Thymus (tissue), 14 donors: ENCODE measurements at places on chromosomes 7 and 10. TPM values are rescaled to one million over a fixed set of nuclear protein-coding genes. Genes with fewer than 3 reads are reported as not detected.

TFR2 gene
- 0.80 TPM for total RNA-seq

GRCh38 chr7:1851721-1852516 lies 181.8 kb downstream of the ELFN1 start:
- H3K36me3 ChIP-seq = peaks cover 26% of the 10 kb centered on the region
- no peak overlapping the region for H3K4me3 ChIP-seq
- peaks cover 7% of the 10 kb centered on the region for H3K4me1 ChIP-seq
- H3K27ac ChIP-seq = no peak overlapping the region

- no peak for DNase-seq
- no peaks in the 10 kb centered on the region for H3K36me3 ChIP-seq
- no peak overlapping the region for H3K4me3 ChIP-seq
- peaks cover 14% of the 10 kb centered on the region for H3K4me1 ChIP-seq
- H3K27ac ChIP-seq = no peak overlapping the region
These were observed 22.5 kb upstream of the EPHB6 start for GRCh38 chr7:142832417-142832816.

DNA sequence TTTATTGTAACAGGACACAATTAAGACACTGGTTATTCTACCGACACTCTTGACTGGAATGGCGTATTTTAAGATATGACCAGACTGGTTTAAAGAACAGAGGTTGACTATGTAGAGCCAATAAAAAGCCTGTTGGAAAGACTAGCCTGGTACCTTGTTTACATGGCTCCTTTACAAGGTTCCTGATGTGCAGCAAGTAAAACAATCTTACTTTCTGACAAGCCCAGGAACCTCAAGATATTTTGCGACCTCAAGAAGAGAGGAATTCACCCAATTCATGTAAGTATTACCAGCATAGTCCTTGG lies 14.1 kb downstream of the LARP4B start:
- no peak overlapping the region for H3K4me3 ChIP-seq
- no peaks in the 10 kb centered on the region for H3K4me1 ChIP-seq
- DNase-seq = no peak
- peaks cover 10% of the 10 kb centered on the region for H3K36me3 ChIP-seq
- H3K27me3 ChIP-seq = no peaks in the 10 kb centered on the region

MMP21 gene
- not detected for total RNA-seq

- H3K4me3 ChIP-seq = peak within 1 kb of the TSS; percentile 29
- DNase-seq = no peak
- H3K27me3 ChIP-seq = peaks cover 2% of the 10 kb centered on the region
- no peaks in the 10 kb centered on the region for H3K36me3 ChIP-seq
- no peak within 1 kb of the TSS for H3K27ac ChIP-seq
- no peaks in the 10 kb centered on the region for H3K4me1 ChIP-seq
These were observed at the start of gene VWDE for GRCh38 chr7:12403287-12404181. TSS of gene VWDE (minus strand) at chr7:12403865. CDS start at chr7:12403716, 149 bp downstream.

DNA sequence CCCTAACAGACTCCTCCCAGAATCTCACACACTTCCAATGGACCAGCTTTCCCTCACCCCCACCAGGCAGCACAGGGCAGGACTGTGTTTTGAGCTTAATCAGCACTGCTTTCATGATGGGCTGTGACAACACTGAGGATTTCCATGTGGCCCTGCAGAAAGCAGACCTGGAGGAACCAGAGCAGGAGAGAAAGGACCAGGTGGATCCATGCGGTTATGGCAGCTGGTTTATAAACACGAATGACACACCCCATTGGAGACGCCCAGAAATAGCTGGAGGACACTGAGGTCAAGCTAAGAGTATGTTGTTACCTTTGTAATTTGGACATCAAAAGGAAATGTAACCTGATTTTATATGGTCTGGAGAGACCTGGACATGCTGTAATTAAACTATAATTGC lies 31.7 kb upstream of the HERPUD2 start:
- no peak overlapping the region for H3K4me3 ChIP-seq
- no peak for DNase-seq
- no peak overlapping the region for H3K27ac ChIP-seq
- H3K27me3 ChIP-seq = no peaks in the 10 kb centered on the region
- no peaks in the 10 kb centered on the region for H3K36me3 ChIP-seq

GRCh38 chr7:25879799-25880198 lies 272.2 kb upstream of the NFE2L3 start:
- no peak overlapping the region for H3K4me3 ChIP-seq
- no peak overlapping the region for H3K27ac ChIP-seq
- no peak for DNase-seq
- peaks cover 26% of the 10 kb centered on the region for H3K27me3 ChIP-seq
- no peaks in the 10 kb centered on the region for H3K4me1 ChIP-seq

GRCh38 chr7:98724591-98724990 lies 107.5 kb downstream of the NPTX2 start:
- no peak overlapping the region for H3K4me3 ChIP-seq
- H3K27ac ChIP-seq = no peak overlapping the region
- no peaks in the 10 kb centered on the region for H3K36me3 ChIP-seq
- H3K27me3 ChIP-seq = no peaks in the 10 kb centered on the region
- H3K4me1 ChIP-seq = no peaks in the 10 kb centered on the region
- no peak for DNase-seq

GRCh38 chr10:132143162-132143561 lies 43.6 kb upstream of the DPYSL4 start:
- no peak overlapping the region for H3K27ac ChIP-seq
- no peak overlapping the region for H3K4me3 ChIP-seq
- DNase-seq = no peak
- no peaks in the 10 kb centered on the region for H3K36me3 ChIP-seq

DNA sequence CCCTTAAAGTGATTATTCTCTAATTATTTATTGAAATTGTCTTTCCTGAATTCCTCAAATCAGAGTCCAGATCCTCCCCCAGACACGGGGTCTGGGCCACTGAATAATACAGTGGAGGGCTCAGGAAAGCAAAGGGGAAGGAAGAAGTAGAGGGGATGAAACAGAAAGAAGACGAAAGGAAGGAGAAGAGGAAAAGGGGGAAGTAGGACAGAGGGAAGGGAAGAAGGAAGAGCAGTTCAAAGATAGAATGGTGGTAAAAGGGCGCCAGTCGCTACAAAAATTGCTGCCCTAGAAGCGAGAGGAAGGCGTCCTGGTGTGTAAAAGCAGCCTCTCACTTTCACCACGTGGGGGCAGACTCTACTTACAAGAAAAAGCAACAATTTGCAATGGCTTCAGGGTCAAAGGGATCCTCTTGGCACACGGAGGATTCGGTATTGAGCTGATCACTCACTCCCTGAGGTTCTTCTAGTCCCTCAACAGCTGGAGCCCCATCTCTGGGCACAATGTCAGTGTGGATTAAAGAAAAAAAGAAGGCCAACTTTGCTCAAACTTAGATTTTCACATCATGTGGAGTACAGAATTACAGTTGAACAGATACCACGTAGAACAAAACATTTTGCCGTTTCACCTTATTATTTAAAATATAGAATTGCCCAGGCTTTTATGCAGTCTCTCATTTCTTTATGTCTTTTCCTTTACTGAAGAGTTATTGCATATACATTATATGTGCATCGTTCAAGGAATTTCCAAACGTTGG lies 31.4 kb upstream of the NPVF start:
- DNase-seq = peak; percentile 73
- peaks cover 6% of the 10 kb centered on the region for H3K4me1 ChIP-seq
- H3K27me3 ChIP-seq = peaks cover 2% of the 10 kb centered on the region
- no peak overlapping the region for H3K4me3 ChIP-seq

DNA sequence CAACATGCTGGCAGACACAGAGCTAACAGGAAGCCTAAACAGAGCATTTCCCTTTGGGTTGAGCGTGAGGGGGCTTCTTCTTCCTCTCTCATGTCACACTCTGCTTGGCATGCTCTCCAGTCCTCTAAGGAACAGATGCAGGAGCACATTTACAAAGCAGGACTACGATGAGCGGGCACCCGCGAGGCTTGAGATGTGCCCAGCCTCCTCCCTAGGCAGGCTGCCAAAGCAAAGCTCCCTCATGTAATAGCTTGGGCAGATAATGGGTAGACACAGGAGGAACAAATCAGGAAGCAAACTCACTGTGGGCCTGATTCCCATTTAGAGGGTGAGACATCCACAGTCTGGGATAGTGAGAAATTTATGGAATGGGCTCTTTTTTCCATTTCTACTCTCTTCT lies 519.1 kb downstream of the NRG3 start:
- no peaks in the 10 kb centered on the region for H3K27me3 ChIP-seq
- no peak for DNase-seq

TWIST1 gene
- total RNA-seq = 0.66 TPM

DNA sequence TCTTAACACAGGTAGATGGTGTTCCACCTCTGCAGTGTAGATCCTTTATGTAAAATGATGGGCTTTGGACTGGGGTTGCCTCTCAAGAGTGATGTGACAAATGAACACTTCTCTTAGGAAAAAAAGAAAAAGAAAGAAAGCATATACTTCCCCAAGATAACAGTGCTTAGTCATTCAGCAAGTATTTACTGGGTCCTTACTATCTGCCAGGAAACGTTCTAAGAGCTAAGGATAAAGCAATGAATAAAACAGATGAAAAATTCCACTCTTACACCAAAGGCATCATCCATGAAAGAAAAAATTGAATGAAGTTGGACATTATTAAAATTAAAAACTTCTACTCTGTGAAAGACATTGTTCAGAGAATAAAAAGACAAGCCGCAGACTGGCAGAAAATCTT lies 177.3 kb downstream of the C7orf25 start:
- no peak overlapping the region for H3K4me3 ChIP-seq
- H3K36me3 ChIP-seq = no peaks in the 10 kb centered on the region
- DNase-seq = no peak
- no peak overlapping the region for H3K27ac ChIP-seq

GRCh38 chr10:5355594-5356301 lies 9.0 kb upstream of the UCN3 start:
- H3K27me3 ChIP-seq = peaks cover 6% of the 10 kb centered on the region
- H3K36me3 ChIP-seq = no peaks in the 10 kb centered on the region
- H3K4me1 ChIP-seq = no peaks in the 10 kb centered on the region
- DNase-seq = no peak
- H3K27ac ChIP-seq = no peak overlapping the region

SYCE1 gene
- not detected for total RNA-seq
